ENCODE measurements at places on chromosomes 12 and 14.

DNA sequence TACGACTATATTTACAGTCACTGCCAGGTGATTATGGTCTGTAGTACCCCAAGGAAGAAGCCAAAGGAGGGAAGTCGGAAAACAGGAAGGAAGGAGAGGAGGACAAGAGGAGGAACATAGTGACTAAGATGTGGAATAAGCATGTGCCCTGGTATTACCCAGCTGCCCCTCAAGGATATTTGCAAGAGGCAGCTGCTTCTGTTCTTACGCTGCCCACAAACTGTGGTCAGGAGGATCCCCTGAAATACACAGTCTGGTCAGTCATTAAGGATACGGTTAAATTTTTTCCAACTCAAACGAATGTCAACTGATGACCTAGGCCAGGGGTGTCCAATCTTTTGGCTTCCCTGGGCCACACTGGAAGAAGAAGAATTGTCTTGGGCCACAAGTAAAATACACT lies 126.5 kb downstream of the CMAS start:
- no peak for DNase-seq

DNA sequence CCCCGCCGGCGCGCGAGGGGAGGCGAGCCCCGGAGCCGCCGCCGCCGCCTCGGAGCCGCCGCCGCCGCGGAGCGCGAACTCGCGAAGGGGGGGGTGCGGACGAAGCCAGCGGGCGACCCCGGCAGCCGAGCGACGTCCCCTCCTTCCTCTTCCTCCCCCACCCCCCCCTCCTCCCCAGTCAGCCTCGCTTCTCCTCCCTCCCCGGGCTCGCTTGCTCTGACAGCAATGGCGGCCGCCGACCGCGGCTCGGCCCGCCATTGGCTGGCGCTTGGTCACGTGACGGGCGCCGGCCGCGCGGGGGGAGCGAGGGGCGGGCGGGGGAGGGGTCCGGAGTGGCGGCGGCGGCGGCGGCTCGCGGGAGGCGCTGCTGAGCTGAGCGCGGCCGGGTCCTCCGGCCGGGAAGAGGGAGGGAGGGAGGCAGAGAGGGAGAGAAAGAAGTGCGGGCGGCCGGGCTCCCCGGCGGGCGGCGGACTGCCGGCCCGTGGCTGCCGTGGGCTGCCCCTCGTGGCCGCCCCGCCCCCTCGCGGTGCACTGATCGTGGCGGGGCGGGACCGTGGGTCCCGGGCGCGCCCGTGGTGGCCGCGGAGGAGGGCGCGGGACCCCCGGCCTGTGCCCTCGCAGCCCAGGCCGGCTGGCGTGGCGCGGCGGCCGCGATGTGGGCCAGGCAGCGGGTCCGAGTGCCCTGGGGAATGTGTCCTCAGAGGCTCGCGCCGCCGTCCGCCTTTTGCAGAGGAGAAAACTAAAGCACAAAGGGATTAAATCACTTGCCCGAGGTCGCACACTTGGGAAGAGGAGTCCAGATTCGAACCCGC lies at the start of gene MED13L:
TSS of gene MED13L (minus strand) at position 227 of the 812 bp plus-strand sequence. CDS start 562 bp downstream, outside the sequence.
- peak; percentile 81 for DNase-seq

DNA sequence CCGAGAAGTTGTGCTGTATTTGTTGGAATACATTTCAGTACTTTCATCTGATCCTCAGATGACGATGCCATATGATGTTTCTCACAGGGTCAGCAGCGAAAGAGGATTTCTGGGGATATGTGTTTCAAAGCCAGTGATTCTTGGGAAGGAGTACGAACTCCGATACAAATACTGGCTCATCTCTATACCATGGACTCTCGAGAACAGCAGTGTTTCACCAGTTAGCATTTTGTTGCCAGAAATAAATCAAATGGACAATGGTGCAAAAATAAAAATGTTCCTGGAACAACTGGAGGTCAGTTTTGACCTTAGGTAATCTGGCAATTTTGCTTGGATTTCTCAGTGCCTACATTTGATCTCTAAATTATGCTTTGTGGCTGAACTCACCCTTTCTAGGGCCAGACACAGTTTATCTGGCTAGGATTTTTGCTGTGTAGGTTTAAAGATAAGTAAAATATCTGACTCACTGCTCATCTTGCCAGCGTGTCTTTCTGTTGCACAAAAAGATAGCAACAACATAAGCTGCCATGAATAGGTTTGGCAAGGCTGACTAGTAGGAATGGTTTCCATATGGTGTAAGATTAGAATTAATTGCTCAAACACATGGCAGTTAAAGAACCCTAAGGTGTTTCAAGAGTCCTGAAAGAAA lies 11.0 kb upstream of the MGP start:
- DNase-seq = peak; percentile 80

GRCh38 chr12:4287325-4288211 lies 14.0 kb downstream of the CCND2 start:
- peak; percentile 54 for DNase-seq

- DNase-seq = no peak
These were observed 36.3 kb upstream of the MAP3K9 start for GRCh38 chr14:70845601-70846000.

DNA sequence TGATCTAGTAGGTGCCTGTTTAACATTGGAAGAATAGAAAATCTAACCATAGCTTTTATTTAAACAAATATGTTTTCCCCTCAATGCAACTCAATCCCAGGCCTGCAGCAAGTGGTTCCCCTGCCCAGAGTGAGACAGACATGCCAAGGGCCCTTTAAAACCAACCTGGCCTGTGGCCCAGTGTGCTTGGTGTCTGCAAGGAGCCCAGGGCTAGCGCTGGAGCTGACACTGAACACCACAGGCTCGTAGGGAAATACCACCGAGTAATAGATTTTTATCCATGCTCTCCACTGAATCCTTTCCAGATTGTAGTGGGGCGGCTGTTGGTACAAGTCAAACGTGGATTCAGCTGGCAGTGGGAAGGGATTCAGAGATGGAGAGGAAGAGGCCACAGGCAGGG lies 95.6 kb upstream of the NRXN3 start:
- peak; percentile 30 for DNase-seq

- DNase-seq = no peak
These were observed 35.6 kb upstream of the GPR68 start for GRCh38 chr14:91280129-91280528.

- DNase-seq = peak; percentile 70
These were observed 173.4 kb upstream of the NTF3 start for GRCh38 chr12:5258498-5258897.

DNA sequence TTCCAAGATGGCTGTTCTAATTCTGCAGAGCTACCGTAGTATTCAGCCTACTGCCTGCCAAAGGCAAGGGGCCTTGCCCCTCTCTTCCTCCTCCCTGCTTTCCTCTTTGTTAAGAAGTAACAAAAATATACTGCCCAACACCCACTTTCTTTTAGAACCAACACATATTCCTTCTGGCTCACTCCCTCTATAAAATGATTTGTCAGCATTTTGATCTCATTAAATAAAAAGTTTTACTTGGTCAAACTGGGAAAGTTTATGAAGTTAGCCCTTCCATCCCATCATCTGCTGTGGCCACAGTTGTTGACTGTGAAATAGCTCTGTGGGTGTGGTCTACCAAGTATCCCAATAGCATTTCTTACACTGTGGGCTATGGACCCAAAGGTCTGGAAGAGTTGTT lies 472.4 kb downstream of the ZFP36L1 start:
- DNase-seq = no peak

GRCh38 chr12:127503246-127503645 lies 763.7 kb upstream of the TMEM132C start:
- no peak for DNase-seq

DNA sequence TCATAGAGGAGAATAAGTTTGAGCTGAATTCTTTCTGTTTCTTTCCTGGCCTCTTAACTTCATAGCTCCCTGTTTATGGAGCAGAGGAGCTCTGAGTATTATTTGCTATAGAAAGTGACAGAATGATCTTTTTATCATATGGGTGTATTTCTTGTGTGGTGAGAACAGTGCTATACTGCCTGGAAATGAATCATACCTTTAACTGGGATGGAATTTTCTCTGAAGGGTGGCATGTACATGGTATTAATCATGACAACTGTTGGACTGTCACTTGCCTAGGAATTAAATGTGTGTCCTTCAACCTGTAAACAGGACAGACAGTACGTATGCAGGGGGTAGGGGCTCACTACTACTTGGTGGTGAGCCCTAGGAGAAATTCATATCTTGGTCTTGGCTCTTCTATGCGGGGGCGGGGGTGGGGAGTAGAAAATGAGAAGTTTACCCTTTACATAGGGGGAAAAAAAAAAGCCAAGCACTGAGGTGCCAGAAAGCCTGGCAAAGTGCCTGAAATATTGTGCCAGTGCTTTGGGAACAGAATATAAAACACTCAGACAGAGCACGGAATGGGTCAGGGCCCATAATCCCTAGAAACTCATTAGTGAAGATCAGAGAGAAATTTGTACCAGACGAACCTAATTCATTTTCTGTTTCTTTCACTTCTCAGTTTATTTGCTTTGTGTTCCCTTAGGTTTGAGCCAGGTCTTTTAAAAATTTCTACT lies 33.8 kb downstream of the ARMH4 start:
- no peak for DNase-seq

DNA sequence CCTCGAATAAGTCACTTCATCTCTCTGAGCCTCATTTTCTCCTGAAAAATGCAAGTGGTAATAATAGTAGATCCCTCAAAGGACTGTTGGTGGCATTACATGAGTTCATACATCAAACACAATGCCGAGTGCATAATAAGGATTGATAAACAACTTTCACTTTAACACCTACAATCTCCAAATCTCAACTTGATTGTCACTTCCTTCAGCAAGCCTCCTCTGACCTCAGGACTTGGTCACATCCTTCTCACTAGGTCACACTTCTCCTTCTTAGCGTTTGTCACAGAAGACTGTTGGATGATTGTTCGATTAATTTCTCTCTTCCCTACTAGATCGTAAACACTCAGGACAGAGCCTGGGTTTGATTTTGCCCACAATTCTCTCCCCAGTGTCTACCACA lies 7.9 kb upstream of the PRKAB1 start:
- DNase-seq = no peak

DNA sequence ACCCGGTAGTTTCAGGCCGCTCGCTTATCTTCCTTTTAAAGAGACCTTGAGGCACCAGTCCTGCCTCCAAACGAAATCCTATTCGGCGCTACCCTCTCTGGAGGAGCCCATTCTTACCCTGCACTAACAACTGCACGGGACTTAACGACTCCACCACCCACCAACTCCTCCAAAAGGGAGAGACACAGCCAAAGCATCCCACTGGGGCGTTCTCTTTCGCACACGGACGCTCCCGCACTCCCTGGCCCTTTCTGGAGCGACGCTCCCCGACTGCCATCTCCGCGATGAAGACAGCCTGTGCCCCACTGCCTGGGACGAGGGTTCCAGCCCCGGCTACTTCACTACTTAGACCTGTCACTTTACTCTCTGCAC lies 650 bp downstream of the GALC start:
- DNase-seq = peak; percentile 33

DNA sequence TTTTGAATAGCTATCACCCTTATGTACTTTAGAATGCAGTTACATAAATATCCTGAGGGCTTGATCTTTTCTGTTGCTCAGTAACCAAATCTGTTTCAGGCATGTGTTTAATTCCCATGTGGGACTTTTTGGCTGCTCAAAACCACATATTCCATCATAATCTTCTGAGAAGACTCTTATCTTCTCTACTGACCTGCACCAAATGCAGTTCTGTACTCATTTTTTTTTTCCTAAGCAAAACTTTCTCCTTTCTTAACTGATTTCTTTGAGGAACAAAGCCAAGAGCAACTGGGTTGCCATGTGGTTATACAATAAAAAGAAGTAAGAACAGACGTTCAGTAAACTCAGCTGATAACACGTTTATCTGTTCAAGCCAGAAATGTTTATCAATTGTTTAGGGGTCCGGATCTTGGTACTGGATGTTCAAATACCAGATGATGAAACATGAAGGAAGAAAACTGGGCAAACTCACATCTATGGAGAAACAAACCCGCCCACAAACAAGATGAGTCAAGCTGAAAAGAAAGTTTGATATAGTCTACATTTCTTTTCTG lies 50.1 kb downstream of the TMEM132C start:
- no peak for DNase-seq

- no peak for DNase-seq
These were observed 1.1 kb downstream of the RACGAP1 start for GRCh38 chr12:50024227-50024626.

GRCh38 chr12:121036810-121037326 lies 2.2 kb downstream of the OASL start:
- DNase-seq = peak; percentile 83

GRCh38 chr12:11719678-11720099 lies 70.2 kb downstream of the ETV6 start:
- peak; percentile 99 for DNase-seq

GRCh38 chr12:106001837-106002218 lies 136.9 kb downstream of the NUAK1 start:
- no peak for DNase-seq

DNA sequence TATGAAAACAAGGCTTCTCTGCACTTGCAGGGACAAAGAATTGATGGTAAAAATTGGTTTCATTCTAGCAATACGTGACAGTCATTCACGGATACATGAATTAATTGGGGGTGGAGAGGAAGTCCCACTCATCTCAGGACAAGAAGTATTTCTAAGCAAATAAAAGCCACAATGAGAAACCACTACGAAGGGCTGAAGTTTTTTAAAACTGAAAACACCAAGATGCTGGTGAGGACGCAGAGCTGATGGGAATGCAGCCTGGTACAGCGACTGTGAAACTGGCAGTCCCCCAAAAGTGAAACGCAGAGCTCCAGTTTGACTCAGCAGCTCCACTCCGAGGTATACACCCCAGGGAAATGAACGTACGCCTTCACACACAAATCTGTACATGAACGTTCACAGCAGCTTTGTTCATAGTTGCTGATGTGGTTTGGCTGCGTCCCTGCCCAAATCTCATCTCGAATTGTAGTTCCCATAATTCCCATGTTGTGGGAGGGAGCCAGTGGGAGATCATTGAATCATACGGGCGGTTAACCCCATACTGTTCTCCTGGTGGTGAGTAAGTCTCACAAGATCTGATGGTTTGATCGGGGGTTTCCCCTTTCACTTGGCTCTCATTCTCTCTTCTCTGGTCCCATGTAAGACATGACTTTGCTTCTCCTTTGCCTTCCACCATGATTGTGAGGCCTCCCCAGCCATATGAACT lies 89.0 kb downstream of the SCARB1 start:
- DNase-seq = peak; percentile 86

DNA sequence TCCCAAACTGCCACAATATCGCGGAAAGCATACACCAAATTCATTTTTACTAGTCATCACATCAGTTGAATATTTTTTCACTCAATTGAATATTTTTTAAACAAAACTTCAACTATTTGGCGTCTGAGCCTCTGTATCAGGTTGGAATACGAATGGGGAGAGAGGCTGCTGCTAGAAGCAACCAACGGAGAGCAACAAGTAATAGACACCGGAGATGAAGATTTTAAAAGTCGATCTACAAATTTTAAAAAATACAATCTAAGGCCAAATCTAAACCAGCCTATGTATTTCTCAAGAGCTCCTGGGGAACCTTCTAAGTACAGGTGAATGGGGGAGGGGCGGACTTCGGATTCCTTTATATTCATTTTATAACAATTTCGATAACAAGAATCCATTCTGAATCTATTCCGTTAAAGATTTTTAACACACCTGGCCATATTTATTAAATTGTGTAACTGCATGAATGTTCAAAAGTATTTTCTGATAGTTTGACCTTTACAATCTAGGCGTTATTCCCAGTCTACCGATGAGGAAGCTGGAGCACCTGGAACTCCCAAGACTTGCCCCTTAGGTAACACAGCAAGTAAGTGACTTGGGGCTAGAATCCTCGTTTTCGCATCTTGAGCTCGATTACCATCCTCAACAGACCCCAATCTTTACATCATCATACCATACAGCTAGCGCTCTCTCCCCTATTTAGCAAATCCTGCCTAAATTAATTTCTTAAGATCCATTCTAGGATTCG lies 1.2 kb downstream of the GNPNAT1 start:
- DNase-seq = no peak

GRCh38 chr14:71143381-71144290 lies 236.4 kb downstream of the PCNX1 start:
- peak; percentile 34 for DNase-seq

- no peak for DNase-seq
These were observed 44.8 kb downstream of the RASSF3 start for GRCh38 chr12:64655141-64655540.
